ENCODE measurements at places on chromosomes 12 and 14.
A peak's percentile ranks its signal among the peaks of the same experiment; 100 is the strongest.

- DNase-seq, result peak; percentile 46
These were observed 8.6 kb downstream of the NR4A1 start for GRCh38 chr12:52059582-52060497.

- DNase-seq, result no peak
These were observed 155.0 kb downstream of the GCH1 start for GRCh38 chr14:54747616-54748015.

- no peak for DNase-seq
These were observed 22.1 kb downstream of the ZBTB42 start for GRCh38 chr14:104822821-104823615.

DNA sequence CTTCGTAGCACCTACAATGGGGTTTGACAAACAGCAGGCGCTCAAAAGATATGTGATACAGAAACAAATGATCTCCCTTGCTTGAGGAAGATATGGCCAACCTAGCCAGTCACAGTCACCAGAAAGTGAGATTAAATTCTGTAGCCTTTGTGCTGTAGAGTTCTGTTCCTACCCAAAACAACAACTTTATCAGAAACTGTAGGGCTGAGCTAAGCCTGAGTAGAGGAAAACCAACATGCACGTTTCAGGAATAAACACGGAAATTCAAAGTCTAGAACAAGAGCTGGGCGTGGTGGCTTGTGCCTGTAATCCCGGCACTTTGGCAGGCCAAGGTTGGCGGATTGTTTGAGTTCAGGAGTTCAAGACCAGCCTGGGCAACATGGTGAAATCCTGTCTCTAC, 23.0 kb downstream of the AICDA start:
- DNase-seq, result no peak

DNA sequence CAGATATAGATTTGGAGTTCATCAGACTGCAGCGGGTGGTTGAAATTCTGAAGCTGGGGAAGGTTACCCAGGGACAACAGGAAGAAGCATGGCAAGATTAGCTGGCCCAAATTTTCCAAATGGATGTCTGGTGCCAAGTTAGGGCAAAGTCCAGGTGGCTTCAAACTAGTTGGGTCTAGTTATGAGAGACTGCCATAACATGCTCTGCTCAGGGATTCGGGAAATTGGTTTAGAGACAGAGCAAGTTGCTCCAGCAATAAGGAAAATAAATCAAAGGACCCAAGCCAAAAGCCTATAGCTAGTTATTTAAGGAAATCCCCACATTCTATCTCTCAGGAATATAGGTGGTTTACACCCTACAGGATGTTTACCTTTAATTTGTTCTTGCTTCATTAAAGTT, 125.7 kb upstream of the BTG1 start:
- DNase-seq, result no peak

GRCh38 chr12:132419631-132420246, 70.2 kb upstream of the FBRSL1 start:
- DNase-seq, result no peak

GRCh38 chr12:99284161-99284560, 363.4 kb upstream of the GARIN6 start:
- DNase-seq, result no peak

- DNase-seq, result no peak
These were observed 27.2 kb upstream of the ALG10B start for GRCh38 chr12:38289396-38289795.

GRCh38 chr12:48336061-48336460, 14.7 kb downstream of the ZNF641 start:
- no peak for DNase-seq
